Activated T-helper 1 cell treated with anti-CD3 and anti-CD28 coated beads, Interleukin-12 subunit alpha, Interleukin-12 subunit beta, Interleukin-2, Interleukin-4 antibody, amounts not matched to agents 30 ng/mL and 10 ng/mL and 1 ng/mL, durations not matched to agents 14 hours and 24 hours and 36 hours (primary cell): ENCODE measurements at places on chromosomes 2 and 18. TPM values are rescaled to one million over a fixed set of nuclear protein-coding genes. Genes with fewer than 3 reads are reported as not detected.

DNA sequence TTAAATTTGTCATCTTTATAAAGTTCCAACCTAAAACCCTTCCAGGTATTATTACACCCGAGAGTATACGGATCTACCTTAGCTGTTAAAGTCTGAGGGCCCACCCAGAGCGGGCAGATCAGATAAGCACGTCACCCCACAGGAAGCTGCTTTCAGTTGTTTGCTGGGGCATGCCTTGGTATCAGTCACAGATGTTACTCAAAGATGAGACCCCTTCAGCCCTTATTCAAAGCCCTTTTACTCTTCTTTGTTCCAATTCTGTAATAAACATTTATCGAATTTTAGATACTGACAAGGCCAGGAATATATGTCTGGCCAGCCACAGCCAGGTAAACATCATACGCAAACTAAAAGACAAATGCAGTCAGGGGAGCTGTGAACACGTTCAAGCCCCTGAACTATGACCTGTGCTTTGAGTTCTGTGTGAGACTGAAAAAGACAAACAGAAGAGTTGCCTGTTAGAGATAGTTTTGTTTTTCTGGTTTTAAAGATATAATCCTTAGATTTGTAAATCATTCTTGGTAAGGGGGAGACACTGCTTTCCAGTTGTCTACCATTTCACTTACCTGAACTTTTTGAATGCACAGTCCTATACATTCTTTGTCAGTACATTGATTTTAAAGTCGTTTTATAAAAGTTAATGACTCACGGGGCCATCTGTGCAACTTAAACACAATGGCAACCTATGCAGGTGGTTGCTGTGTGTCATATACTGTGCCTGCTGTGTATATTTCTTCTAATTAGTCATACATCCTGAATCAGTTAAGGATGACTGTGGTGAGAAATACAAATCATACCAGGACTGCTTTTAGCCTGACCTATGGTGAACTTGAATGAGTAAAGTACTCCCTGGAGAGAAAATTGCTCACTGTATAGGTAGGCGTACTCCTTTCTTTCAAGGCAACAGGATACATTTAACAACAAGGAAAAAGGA, 100.5 kb upstream of the ITPRID2 start:
- no peak overlapping the region for H3K4me3 ChIP-seq
- peak; percentile 3 for DNase-seq
- peaks cover 33% of the 10 kb centered on the region for H3K4me1 ChIP-seq

DNA sequence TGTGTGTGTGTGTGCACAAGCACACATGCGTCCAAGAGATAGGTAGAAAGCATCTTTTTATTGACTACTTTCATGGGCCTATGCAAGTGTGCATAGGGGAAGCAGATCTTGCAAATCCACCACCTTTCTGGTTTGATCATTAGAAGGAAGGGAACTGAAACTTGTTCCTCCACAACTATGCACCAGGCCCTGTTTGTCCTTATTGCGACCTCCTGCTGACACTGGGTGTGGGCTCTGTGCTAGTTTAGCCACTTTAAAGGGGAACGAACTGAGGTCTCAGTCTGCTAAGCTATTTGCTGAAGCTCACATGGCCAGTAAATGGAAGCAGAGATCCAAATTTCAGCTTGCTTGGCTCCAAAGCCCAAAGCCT, 32.1 kb upstream of the INSIG2 start:
- no peaks in the 10 kb centered on the region for H3K36me3 ChIP-seq
- no peak for DNase-seq
- H3K4me3 ChIP-seq: no peak overlapping the region
- peaks cover 9% of the 10 kb centered on the region for H3K4me1 ChIP-seq
- H3K27ac ChIP-seq: no peak overlapping the region

EN1 gene
- not detected in 2 replicates for total RNA-seq

DNA sequence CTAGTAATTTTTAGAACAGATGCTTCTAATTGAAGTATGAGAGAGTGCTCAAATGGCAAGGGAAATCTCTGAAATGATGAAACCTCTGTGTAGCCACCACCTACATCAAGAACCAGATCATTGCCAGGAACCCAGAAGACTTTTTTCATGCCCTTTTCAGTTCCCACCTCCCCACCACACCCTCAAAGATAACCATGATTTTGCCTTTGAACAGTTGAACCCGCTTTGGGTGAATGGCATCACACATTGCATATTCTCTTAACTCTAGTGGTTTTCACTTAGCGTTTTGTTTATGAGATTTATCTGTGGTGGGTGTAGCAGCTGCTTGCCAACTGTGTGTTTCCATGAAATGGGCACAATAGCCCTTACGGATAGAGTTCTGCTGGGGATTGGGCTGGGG, 142.9 kb upstream of the HDAC4 start:
- peaks cover 26% of the 10 kb centered on the region for H3K27me3 ChIP-seq
- no peak overlapping the region for H3K27ac ChIP-seq
- no peak overlapping the region for H3K4me3 ChIP-seq
- H3K36me3 ChIP-seq: no peaks in the 10 kb centered on the region
- peaks cover 28% of the 10 kb centered on the region for H3K4me1 ChIP-seq
- no peak for DNase-seq

GRCh38 chr2:39778775-39779340, at the start of gene THUMPD2:
THUMPD2 (minus strand) TSS chr2:39779258; CDS start chr2:39779239, 19 bp downstream.
- H3K27me3 ChIP-seq: peaks cover 5% of the 10 kb centered on the region
- peaks cover 23% of the 10 kb centered on the region for H3K36me3 ChIP-seq
- H3K4me3 ChIP-seq: peak within 1 kb of the TSS; percentile 94
- peaks cover 49% of the 10 kb centered on the region for H3K4me1 ChIP-seq

RAX gene
- not detected in 2 replicates for total RNA-seq

DNA sequence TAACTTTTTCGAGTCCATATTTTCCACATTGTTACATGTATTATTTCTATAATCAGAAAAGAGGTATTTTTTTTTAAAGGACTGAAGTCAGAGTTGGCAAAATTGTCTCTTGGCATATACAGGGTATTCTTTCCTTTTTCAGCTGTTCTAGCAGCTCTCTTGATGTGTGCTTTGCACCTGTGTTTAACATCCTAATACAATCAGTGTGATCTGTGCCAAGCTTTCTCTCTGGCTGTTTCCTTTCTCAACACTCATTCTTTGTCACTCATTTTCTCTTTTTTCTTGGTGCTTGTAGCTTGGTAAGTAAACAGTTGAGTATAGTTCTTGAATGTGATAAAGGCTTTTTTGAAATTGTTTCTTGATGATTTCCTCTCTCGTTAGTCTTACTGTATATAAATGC, 9.2 kb downstream of the RNMT start:
- H3K4me1 ChIP-seq: peaks cover 11% of the 10 kb centered on the region
- no peaks in the 10 kb centered on the region for H3K27me3 ChIP-seq

ATG9A gene
- total RNA-seq: 55.3 and 57.0 TPM in 2 replicates

DNA sequence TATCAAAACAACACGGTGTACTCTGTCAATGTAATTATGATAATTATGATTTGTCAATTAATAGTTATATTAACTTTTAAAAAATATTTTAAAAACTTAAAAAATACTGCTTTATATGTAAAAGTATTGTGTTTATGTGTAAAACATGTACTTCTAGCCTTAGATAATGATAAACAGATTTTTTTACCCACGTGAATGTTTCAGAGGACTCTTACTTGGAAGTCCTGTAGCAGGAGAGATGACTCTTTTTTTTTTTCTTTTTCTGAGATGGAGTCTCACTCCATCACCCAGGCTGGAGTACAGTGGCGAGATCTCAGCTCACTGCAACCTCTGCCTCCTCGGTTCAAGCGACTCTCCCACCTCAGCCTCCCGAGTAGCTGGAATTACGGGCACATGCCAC, 6.2 kb upstream of the MTCL1 start:
- no peak for DNase-seq
- no peak overlapping the region for H3K27ac ChIP-seq
- peaks cover 3% of the 10 kb centered on the region for H3K36me3 ChIP-seq

NEB gene
- 0.05 and 0.08 TPM in 2 replicates for total RNA-seq

GRCh38 chr2:42835577-42836371, 43.4 kb upstream of the HAAO start:
- DNase-seq: no peak
- no peaks in the 10 kb centered on the region for H3K4me1 ChIP-seq
- no peaks in the 10 kb centered on the region for H3K36me3 ChIP-seq
- no peak overlapping the region for H3K4me3 ChIP-seq
- H3K27me3 ChIP-seq: peaks cover 1% of the 10 kb centered on the region

MOGAT1 gene
- total RNA-seq: not detected in 2 replicates

ACMSD gene
- total RNA-seq: not detected in 2 replicates

DNA sequence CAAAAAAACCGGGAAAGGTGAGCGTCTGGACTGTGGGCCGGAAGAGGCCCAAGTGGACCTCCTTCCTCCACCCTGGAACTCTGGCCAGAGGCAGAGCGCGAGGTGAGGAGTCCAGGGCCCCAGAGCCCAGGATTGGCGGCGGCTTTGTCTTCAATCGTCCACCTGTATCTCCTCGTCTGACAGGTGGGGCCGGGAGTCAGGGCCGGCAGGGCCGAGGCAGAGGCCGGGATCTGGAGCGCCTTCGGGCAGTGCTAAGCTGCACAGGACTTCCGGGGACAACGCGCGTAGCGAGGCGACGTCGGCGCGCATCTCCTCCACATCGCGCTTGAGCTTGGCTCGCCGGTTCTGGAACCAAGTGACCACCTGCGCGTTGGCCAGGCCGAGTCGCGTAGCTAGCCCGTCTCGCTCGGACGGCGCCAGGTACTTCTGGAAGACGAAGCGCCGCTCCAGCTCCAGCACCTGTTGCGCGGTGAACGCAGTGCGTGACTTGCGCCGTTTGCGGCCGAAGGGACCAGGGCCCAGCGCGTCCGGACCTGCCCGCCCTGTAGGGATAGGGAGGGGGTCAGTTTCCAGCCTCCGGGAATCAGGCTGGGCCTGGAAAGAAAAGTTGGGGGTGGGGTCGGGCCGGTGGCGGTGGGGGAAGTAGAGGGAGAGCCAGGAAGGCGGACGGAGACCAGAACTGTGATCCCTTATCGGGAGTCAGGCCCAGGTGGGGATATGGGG, 1.5 kb downstream of the LBX2 start:
- peaks cover 42% of the 10 kb centered on the region for H3K36me3 ChIP-seq
- peaks cover 44% of the 10 kb centered on the region for H3K27me3 ChIP-seq
- DNase-seq: no peak
- H3K4me1 ChIP-seq: peaks cover 42% of the 10 kb centered on the region

- H3K4me1 ChIP-seq: peaks cover 17% of the 10 kb centered on the region
- H3K27me3 ChIP-seq: no peaks in the 10 kb centered on the region
- H3K4me3 ChIP-seq: peak within 1 kb of the TSS; percentile 86
- peak; percentile 77 for DNase-seq
Observed at GRCh38 chr18:57586251-57587049, at the start of gene FECH. FECH (minus strand) TSS chr18:57586702; CDS start chr18:57586620, 82 bp downstream.

DNA sequence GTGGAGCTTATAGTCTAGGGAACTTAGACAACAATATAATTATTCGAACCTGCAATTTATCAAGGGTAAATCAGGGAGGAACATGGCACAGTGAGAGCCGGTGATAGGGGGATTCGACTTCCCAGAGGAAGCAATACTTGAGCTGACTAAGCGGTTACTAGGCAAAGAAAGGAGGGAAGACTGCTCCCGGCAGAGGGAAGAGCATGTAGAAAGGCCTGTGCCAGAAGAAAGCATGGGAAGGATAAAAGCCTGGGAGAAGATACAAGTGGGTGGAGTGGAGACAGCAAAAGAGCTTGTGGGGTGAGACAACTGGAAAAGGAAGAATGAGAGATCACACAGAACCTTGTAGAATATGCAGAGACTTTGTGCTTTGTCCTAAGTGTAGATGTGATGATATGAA, 93.3 kb downstream of the MARCHF4 start:
- H3K4me3 ChIP-seq: no peak overlapping the region
- DNase-seq: no peak
- H3K27ac ChIP-seq: no peak overlapping the region
- peaks cover 8% of the 10 kb centered on the region for H3K27me3 ChIP-seq
- no peaks in the 10 kb centered on the region for H3K4me1 ChIP-seq

DNA sequence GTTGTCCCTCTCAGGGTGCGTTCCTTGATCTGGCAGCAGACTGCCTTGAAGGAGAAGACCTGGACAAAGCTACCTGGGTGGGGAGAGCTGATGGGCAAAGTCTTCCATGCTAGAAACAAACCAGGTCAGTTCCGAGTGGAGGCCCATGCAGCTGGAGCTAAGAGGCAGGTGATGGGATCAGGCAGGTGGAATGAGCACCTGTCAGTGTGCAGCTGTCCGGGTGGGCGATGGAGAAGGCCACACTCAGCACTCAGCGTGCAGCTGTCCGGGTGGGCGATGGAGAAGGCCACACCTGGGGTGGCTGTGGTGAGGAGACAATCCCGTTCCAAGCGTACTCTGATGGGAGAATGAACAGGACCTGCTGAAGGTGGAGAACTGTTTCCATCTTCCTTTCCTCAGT, 237.3 kb upstream of the MYT1L start:
- no peak overlapping the region for H3K27ac ChIP-seq
- no peaks in the 10 kb centered on the region for H3K27me3 ChIP-seq
- H3K4me3 ChIP-seq: no peak overlapping the region
- DNase-seq: no peak
- H3K4me1 ChIP-seq: no peaks in the 10 kb centered on the region

DNA sequence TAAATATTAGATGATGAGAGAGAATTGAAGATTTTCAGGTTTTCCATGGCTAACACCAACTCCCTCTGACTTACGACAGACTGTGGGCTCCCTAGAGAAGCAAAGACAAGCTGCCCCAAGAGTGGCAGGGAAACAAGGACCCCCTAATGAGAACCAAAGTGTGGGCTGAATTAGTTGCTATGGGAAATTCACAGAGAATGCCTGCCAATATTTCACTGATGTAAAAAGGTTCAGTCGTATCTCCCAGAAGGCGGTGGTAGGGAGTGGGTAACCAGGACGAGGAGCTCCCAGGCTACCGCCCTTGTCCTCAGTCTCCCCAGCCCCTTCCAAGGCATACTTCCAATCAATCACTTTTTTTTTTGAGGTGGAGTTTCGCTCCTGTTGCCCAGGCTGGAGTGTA, 113.6 kb downstream of the LAMA1 start:
- no peak overlapping the region for H3K27ac ChIP-seq
- DNase-seq: no peak
- H3K4me3 ChIP-seq: no peak overlapping the region
- H3K4me1 ChIP-seq: no peaks in the 10 kb centered on the region

FAM228A gene
- total RNA-seq: not detected in 2 replicates

SPEG gene
- total RNA-seq: 0.13 TPM in 1 of 2 replicates, not detected in the other

DNA sequence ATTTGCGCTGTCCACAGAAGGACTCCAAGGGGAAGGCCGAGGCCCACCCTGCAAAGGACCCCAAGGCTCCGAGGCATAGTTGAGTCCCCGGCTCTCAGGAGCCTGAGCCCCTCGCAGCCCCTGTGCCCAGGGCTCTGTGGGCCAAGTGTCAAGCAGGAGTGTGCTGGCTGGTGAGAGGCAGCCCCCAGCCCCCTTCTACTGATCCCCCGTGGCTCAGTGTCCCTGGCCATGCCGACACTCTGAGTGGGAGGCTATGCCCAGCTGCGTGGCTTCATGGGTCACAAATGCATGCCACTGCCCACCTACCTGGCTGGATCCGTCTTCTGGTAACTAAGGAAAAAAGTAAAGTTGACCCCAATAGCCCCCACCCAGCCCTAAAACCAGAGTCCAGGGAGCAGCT, 172.7 kb downstream of the TNS1 start:
- H3K4me1 ChIP-seq: no peaks in the 10 kb centered on the region
- DNase-seq: no peak
- no peak overlapping the region for H3K27ac ChIP-seq
- H3K36me3 ChIP-seq: no peaks in the 10 kb centered on the region
- H3K4me3 ChIP-seq: no peak overlapping the region

AOX1 gene
- 0.05 TPM in 1 of 2 replicates, not detected in the other for total RNA-seq

QPCT gene
- 1.6 and 3.8 TPM in 2 replicates for total RNA-seq

- H3K27me3 ChIP-seq: no peaks in the 10 kb centered on the region
- H3K27ac ChIP-seq: no peak overlapping the region
- H3K36me3 ChIP-seq: no peaks in the 10 kb centered on the region
- H3K4me1 ChIP-seq: no peaks in the 10 kb centered on the region
- no peak for DNase-seq
Observed at GRCh38 chr2:180364719-180365118, 357.6 kb upstream of the CWC22 start.

- H3K27ac ChIP-seq: no peak overlapping the region
- H3K4me3 ChIP-seq: no peak overlapping the region
- no peaks in the 10 kb centered on the region for H3K36me3 ChIP-seq
- DNase-seq: no peak
- H3K4me1 ChIP-seq: no peaks in the 10 kb centered on the region
Observed at GRCh38 chr18:59988098-59988706, 88.4 kb downstream of the PMAIP1 start.

SP9 gene
- not detected in 2 replicates for total RNA-seq
